ENCODE measurements at places on chromosomes 4 and X. TPM values are rescaled to one million over a fixed set of nuclear protein-coding genes. Genes with fewer than 3 reads are reported as not detected.

DNA sequence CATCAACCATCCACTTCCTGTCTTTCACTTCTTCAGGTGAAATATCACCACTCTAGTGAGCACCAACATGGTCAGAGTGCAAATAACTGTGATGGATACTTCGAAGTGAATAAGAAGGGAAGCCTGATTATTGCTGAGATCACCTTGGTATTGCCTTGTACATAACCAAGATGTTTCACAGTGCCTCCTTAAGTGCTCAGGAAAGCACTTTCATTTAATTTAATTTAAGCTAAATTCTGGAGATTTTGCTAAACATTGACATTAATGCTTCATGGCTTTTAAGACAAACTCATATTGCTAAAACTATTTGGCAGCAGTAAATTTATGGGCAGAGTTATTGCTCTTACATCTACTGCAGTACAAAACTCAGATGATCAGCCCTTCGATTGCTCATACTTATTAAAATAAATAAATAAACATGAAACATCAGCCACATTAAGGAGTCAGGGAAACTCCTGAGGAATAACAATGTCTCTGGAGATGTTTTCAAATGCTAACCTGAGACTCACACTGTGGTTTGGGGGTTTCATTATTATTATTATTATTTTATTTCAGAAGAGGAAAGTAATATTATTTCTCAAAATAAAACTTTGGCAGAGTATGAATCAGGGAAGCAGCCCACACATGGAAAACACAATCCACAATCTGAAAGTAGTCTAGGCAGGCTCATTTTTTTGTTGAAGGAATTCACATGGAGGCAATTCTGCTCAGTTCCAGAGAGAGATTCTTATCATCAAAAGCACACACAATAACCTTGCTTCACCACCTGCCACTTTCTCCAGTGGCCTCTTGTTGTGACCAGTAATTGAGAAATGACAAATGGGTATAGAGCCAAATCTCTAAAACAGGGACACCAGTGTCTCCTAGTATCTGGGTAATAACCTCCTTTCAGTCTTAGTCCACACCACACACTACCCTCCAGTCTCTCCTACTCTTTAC, 344.2 kb downstream of the MAPK10 start:
- H3K4me1 ChIP-seq, result peaks cover 23% of the 10 kb centered on the region
- no peak for DNase-seq
- no peaks in the 10 kb centered on the region for H3K36me3 ChIP-seq
- no peak overlapping the region for H3K4me3 ChIP-seq
- H3K27me3 ChIP-seq, result no peaks in the 10 kb centered on the region

- peak; percentile 45 for DNase-seq
- H3K4me3 ChIP-seq, result peak overlapping the region; percentile 10
- H3K27me3 ChIP-seq, result no peaks in the 10 kb centered on the region
- H3K4me1 ChIP-seq, result peaks cover 62% of the 10 kb centered on the region
- H3K27ac ChIP-seq, result peak overlapping the region; percentile 88
These were observed 90.8 kb downstream of the IRF2 start for GRCh38 chr4:184383497-184384055.

DNA sequence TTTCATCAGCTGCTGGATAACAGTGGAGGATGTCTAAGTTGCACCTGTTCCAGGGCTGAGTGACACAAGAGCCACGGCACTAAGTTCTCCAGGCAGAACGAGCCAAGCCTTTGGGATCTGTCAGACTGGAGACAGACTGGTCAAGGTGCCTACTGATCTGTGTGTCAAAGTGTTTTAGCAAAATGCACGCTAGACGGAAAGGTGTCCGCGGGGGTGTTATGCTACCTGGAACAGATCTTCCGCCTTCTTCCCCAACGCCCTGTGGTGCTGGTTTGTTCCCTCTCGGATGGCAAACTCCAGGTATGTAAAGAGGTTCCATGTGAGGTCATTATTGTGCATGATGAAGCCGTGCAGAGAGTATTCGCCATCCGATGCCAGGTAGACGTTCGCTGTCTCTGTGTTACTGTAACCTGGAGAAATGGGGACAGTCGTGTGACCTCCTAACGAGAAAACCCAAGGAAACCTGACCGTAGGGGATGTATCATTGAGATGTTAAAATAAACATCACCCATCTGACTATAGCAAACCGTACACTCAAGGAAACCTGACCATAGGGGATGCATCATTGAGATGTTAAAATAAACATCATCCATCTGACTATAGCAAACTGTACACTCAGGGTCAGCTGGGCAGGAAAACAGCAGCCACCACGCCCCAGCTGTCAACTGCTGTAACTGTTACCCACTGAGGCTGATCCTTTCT, 29.7 kb upstream of the SLC25A6 start:
- H3K36me3 ChIP-seq, result peaks cover 85% of the 10 kb centered on the region
- no peak overlapping the region for H3K27ac ChIP-seq
- DNase-seq, result no peak
- no peak overlapping the region for H3K4me3 ChIP-seq
- H3K4me1 ChIP-seq, result no peaks in the 10 kb centered on the region

- no peak overlapping the region for H3K27ac ChIP-seq
- H3K4me3 ChIP-seq, result no peak overlapping the region
- H3K36me3 ChIP-seq, result no peaks in the 10 kb centered on the region
- no peaks in the 10 kb centered on the region for H3K4me1 ChIP-seq
- H3K27me3 ChIP-seq, result no peaks in the 10 kb centered on the region
These were observed 491.9 kb downstream of the MID1IP1 start for GRCh38 chrX:39293203-39293602.

DNA sequence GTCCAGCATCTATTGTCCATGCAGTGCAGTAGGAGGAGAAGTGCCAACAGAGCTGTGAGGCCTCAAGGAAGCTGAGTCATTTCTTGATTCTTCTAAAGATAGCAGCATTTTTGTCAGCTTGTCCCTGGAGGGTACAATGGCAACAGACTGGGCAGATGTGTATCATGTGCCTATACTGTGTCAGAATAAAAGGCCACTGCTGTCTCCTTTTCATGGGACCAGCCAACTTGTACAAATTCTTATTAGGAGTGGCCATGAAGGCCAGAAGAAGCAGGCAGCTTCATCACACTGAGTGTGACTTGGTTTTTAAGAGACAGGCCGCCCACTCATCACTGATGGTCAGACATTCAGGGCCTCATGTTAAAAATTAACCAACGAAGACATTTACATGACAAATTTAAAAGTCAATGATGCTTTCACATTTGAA, 185.0 kb upstream of the FAM241A start:
- H3K27me3 ChIP-seq, result no peaks in the 10 kb centered on the region
- DNase-seq, result no peak
- H3K36me3 ChIP-seq, result no peaks in the 10 kb centered on the region
- no peaks in the 10 kb centered on the region for H3K4me1 ChIP-seq

GRCh38 chrX:39318506-39319343, 517.5 kb downstream of the MID1IP1 start:
- H3K36me3 ChIP-seq, result no peaks in the 10 kb centered on the region
- no peaks in the 10 kb centered on the region for H3K4me1 ChIP-seq
- no peak overlapping the region for H3K4me3 ChIP-seq
- no peaks in the 10 kb centered on the region for H3K27me3 ChIP-seq

GRCh38 chr4:165947019-165947418, 74.0 kb downstream of the TLL1 start:
- DNase-seq, result no peak
- H3K27ac ChIP-seq, result no peak overlapping the region
- no peak overlapping the region for H3K4me3 ChIP-seq
- H3K27me3 ChIP-seq, result no peaks in the 10 kb centered on the region

- H3K4me3 ChIP-seq, result no peak overlapping the region
- H3K27me3 ChIP-seq, result no peaks in the 10 kb centered on the region
- DNase-seq, result peak; percentile 9
- no peaks in the 10 kb centered on the region for H3K4me1 ChIP-seq
- H3K27ac ChIP-seq, result no peak overlapping the region
These were observed 33.8 kb downstream of the THOC2 start for GRCh38 chrX:123698979-123699520.

DNA sequence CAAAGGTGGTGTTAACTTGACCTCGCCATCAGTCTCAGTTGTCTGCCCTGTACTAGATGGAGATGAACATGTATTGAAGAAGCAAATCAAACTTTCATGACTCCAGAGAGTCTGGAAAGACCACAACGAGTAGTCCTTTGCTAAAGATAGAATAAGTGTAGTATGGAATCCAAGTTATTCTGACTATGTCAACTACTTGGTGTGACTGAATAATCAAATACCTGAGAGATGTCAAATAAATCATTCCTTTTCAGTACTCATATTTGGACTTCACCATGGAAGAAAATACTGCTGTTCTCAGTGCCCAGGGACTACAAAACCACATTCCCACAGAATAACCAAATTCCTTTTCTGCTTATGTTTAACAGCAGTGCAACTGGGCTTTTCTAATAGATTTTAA, 161.2 kb upstream of the SPRY1 start:
- no peaks in the 10 kb centered on the region for H3K27me3 ChIP-seq
- peaks cover 7% of the 10 kb centered on the region for H3K4me1 ChIP-seq
- no peak overlapping the region for H3K27ac ChIP-seq
- H3K4me3 ChIP-seq, result no peak overlapping the region
- no peaks in the 10 kb centered on the region for H3K36me3 ChIP-seq

- H3K4me1 ChIP-seq, result no peaks in the 10 kb centered on the region
- H3K36me3 ChIP-seq, result no peaks in the 10 kb centered on the region
- peak overlapping the region; percentile 88 for H3K27ac ChIP-seq
- no peaks in the 10 kb centered on the region for H3K27me3 ChIP-seq
- no peak for DNase-seq
These were observed 577 bp upstream of the PIM2 start for GRCh38 chrX:48919360-48919841.

GRCh38 chr4:179128299-179128698, 1686.1 kb upstream of the AGA start:
- no peak overlapping the region for H3K27ac ChIP-seq
- no peaks in the 10 kb centered on the region for H3K4me1 ChIP-seq
- no peaks in the 10 kb centered on the region for H3K27me3 ChIP-seq
- H3K4me3 ChIP-seq, result no peak overlapping the region
- no peak for DNase-seq

- H3K27me3 ChIP-seq, result no peaks in the 10 kb centered on the region
- no peaks in the 10 kb centered on the region for H3K4me1 ChIP-seq
- no peak overlapping the region for H3K4me3 ChIP-seq
- DNase-seq, result no peak
These were observed 35.3 kb downstream of the ARAP2 start for GRCh38 chr4:36208893-36209473.

DNA sequence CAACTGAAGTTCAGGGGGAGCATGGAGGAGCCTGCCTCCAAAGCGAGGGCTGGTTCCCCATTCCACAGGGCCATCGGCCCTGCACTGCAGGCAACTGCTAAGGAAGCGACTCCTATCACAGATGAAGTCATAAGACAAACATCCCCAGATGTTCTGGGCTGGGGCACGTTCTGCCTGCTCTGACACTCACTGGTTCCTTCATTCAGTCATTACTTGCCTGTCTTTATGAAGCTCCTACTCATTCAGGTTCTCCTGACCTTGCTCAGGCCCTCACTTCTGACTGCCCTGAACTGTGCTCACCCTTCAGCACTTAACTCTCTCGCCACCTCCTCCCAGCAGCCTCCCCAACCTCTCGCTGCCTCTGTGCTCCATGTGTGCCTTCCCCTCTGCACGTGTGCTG, 2.5 kb upstream of the SLC2A9 start:
- H3K27me3 ChIP-seq, result no peaks in the 10 kb centered on the region
- no peak overlapping the region for H3K4me3 ChIP-seq
- DNase-seq, result no peak
- peaks cover 13% of the 10 kb centered on the region for H3K4me1 ChIP-seq

GRCh38 chr4:123832173-123833026, 435.8 kb downstream of the SPRY1 start:
- H3K4me3 ChIP-seq, result no peak overlapping the region
- H3K36me3 ChIP-seq, result no peaks in the 10 kb centered on the region
- DNase-seq, result peak; percentile 85

DNA sequence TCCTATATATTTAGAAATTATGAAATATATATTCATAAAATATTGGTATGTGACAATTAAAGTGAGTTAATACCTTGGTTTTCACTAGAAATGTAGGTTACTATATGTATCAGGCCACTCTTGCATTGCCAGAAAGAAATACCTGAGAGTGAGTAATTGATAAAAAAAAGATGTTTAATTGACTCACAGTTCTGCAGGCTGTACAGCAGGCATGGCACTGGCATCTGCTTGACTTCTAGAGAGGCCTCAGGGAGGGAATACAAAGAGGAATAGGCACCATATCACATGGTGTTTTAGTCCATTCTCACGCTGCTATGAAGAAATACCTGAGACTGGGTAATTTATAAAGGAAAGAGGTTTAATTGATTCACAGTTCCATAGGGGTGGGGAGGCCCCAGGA, 1560.6 kb downstream of the STIM2 start:
- DNase-seq, result no peak
- H3K36me3 ChIP-seq, result no peaks in the 10 kb centered on the region
- H3K4me1 ChIP-seq, result no peaks in the 10 kb centered on the region
- H3K27ac ChIP-seq, result no peak overlapping the region

DNA sequence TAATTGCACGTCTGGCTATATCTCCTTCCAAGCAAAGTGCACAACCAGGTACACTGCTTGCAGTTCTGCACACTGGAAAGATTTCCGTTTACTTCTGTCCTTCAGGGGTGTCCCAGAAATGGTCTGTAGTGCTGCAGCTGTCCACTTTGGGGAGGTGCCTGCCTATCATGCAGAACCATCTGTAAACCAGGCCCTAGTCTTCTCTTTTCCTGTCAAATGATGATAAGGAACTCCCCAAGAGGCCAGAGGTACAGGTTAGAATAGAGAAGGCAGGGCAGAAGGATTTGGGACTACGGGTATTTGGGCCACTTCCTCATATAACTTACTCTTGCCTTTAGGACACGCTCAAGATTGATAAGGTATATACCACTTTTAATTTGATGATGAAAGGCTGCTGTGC, 746.9 kb downstream of the FAT4 start:
- no peak overlapping the region for H3K4me3 ChIP-seq
- H3K27me3 ChIP-seq, result no peaks in the 10 kb centered on the region
- H3K36me3 ChIP-seq, result no peaks in the 10 kb centered on the region
- no peak overlapping the region for H3K27ac ChIP-seq
- no peaks in the 10 kb centered on the region for H3K4me1 ChIP-seq

DNA sequence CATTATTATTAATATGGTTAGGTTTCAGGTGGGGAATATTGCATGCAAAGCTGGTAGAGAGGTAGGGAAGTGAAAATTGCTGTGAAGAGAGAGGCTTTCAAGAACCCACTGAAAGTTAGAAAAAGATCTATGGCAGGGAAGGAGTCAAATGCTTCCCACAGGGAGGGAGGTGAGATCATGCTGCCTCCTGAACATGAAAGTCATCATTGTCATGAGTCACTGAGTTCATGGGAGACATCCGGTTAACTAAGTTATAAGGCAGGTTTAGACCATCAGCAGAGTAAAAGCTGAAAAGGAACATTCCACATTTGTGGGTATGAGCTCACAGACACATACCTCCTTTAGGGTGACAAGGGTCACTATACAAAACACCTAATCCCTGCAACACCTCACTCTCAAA, 16.2 kb downstream of the GATB start:
- peaks cover 10% of the 10 kb centered on the region for H3K4me1 ChIP-seq
- no peaks in the 10 kb centered on the region for H3K36me3 ChIP-seq
- H3K4me3 ChIP-seq, result no peak overlapping the region
- no peaks in the 10 kb centered on the region for H3K27me3 ChIP-seq
- H3K27ac ChIP-seq, result no peak overlapping the region

- peaks cover 10% of the 10 kb centered on the region for H3K27me3 ChIP-seq
- no peak for DNase-seq
- H3K36me3 ChIP-seq, result no peaks in the 10 kb centered on the region
- no peaks in the 10 kb centered on the region for H3K4me1 ChIP-seq
These were observed 15.5 kb upstream of the PDZD4 start for GRCh38 chrX:153845842-153846241.

WDR17 gene
- 3.1 TPM for total RNA-seq

MAGEA1 gene
- not detected for total RNA-seq

NDST3 gene
- not detected for total RNA-seq

LINC00632 gene
- total RNA-seq, result 19.2 TPM

PNCK gene
- 16.5 TPM for total RNA-seq

TEX13D gene
- not detected for total RNA-seq

ARHGAP24 gene
- 54.9 TPM for total RNA-seq

CPZ gene
- total RNA-seq, result 13.2 TPM

FAM47A gene
- total RNA-seq, result not detected

RNF128 gene
- total RNA-seq, result 78.6 TPM

FGFRL1 gene
- 19.6 TPM for total RNA-seq

MMRN1 gene
- 59.5 TPM for total RNA-seq

All from stomach (tissue), 19 donors.